ENCODE measurements at places on chromosomes 7 and 10. TPM values are rescaled to one million over a fixed set of nuclear protein-coding genes. Genes with fewer than 3 reads are reported as not detected.

The MKLN1 gene
- total RNA-seq: 47.7 TPM

The MACROH2A2 gene
- 5.7 TPM for total RNA-seq

The DNAJC12 gene
- total RNA-seq: 9.2 TPM

The PDLIM1 gene
- 504 TPM for total RNA-seq

The C10orf53 gene
- not detected for total RNA-seq

The FGL2 gene
- total RNA-seq: 4.0 TPM

The ELMO1 gene
- total RNA-seq: 7.4 TPM

The IFIT1B gene
- not detected for total RNA-seq

The LGI1 gene
- 1.3 TPM for total RNA-seq

The AKR1C4 gene
- not detected for total RNA-seq

GRCh38 chr10:127890832-127891334, 1.9 kb downstream of the CLRN3 start:
- DNase-seq: no peak

- DNase-seq: no peak
Observed at GRCh38 chr7:131234719-131235488, 92.8 kb upstream of the MKLN1 start.

DNA sequence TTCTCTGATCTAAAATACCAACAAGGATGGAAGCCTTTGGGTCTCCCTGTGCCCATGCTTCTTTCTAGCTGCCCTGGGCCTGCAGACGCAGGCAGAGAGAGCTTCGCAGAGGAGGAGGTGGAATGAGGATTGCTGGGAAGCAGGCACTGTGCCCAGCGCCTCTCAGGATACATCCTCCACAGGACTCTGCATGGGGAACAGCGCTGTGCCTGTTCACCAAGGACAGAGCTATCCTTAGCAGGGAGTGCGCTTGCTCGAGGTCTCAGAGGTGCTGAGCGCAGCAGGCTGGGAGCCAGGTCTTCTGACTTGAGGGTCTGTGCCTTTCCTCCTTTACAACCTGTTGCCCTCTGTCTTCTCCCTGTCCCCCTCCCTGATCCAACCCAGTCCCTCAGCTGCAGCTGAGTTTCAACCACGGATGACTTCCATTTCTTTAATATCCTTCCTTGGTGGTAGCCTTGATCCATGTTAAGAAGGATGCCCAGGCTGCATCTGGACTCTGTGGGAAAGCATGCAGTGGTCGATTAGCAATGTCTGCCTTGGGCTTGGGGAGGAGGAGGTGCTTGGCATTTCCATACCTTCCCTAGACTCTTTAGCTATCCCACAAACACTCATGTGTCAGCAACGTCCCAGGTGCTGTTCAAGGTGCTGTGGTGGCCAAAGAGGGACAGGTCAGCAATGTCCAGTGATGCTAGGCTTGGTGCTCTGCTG, 219.6 kb upstream of the GPR26 start:
- DNase-seq: no peak

DNA sequence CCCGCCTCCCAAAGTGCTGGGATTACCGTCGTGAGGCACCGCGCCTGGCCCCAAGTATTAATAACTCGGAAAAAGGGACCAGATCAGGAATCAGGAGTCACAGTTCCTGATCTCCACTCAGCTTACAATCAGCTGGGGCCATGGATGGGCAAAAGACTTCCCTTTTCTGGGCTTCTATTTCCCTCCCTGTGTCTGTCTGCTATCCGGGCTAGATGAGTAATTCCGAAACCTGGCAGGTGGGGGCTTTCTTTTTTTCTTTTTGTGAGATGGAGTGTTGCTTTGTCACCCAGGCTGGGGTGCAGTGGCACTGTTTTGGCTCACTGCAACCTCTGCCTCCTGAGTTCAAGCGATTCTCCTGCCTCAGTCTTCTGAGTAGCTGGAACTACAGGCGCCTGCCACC, 11.6 kb downstream of the RPS24 start:
- no peak for DNase-seq

- no peak for DNase-seq
Observed at GRCh38 chr10:88852327-88852726, 683 bp upstream of the ANKRD22 start.

DNA sequence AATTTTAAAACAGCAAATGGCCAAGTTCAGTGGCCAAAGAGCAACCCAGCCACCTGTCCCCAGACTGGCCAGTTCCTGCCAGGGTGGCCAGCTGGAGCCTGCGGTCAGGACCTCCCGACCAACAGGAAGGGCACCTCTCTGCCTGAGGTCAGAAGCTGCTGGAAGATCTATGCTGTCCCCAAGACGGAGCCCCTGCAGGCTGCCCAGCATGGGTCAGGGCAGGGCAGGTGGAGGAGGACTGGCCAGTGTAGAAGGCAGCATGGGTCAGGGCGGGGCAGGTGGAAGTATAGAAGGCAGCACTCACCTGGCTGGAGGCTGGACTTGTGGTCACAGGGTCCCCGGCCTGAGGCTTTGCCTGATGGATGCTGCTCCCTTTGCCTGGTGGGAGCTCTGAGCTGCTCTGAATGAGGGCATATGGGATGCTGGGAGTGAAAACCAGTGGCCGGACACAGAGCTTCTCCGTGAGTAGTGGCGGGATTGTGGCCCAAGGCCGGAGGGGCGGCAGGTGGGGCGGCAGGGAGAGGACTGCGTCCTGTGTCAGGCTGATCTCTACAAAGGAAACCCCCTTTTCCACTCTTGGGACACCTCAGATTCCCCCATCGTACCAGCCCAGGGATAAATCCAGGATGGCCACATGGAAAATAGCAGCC, 229.2 kb downstream of the TCERG1L start:
- no peak for DNase-seq

DNA sequence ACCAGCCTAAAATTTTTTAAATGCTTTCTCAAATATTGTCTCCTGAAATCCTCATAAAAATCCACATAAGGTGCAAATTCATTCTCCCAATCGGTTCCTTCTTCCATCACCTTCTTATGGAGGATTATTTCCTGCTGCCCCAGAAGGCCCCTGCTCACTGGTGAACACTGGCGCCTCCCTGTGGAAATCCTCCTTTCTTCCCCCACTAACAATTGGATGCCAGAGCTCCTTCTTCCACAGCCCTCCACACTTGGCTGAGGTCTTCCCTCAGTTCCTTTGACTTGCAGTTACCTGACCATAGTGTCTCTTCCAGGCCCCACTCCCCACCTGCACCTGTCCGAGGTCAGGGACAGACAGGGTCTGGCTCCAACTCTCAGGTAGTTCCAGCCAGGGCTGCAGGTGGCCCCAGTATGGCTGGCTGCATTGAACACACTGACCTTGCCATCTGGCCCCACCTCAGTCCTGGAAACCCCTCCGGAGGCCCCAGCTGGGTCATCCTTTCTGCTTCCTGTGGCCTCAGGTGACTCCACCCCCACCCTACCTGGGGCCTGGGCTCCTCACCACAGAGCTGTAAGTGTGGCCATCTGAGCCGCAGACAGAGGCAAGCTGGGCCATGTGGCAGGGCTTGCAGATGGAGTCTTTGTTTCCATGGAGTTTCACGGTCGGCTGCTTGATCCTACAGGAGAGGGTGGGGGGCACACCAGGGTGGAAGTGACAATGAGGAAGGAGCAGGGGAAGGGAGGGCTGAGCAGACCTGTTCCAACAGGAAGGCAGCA, 18.4 kb downstream of the SPOCK2 start:
- no peak for DNase-seq

DNA sequence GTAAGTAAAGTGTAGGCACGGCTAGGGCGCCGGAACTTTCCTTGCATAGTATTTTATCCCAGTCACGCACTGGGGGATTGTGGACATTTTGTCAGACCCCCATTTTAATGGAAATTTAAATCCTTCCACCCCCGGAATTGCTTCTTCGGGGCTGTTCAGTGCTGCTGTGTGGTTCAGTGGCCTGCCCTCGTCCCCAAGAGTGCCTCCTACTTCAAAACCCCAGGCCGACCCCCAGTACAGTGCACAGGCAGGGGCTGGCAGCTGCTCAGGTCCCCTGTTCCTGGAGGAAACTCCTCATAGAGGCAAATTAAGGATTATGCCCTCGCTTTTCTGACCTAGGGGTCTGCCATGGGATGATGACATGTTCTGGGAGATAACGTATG, 94.5 kb downstream of the PTPRE start:
- no peak for DNase-seq

DNA sequence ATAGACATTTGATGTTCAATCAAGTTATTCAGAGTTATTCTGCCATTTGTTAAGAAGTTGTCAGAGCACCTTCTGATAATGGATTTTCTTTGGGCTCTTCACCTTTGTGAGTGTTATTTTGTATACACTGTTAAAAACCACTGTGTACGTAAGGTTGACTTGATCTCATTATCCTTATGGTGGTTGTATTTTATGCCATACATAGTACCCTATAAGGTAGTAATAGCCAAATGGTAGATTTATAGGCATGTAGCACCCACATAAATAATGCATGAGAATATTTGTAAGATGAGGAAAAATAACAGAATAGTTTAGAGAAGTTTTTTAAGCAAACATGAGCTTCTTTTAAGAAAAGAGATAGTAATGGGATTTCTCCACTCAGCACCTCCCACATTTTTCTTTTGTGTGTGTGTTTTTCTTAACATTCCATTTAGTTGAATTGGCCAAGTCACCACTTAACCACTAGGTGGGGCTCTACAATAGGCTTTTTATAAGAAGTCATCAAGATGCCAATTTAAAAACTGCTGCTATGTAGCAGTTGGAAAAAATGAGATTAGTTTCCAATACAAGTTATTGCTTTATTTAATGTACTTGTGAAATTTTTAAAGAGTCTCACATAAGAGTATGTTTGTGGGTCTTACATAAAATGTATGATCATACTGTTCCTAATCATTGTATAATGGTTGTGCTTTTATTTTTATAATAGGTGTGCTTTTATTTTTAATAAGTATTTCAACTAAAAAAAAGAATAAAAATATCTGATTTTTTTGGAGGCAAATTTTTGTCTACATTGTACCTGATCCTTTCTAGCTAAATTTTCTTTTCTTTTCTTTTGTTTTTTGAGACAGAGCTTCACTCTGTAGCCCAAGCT, 41.1 kb upstream of the STMP1 start:
- DNase-seq: no peak

GRCh38 chr10:111102359-111102837, 25.6 kb downstream of the ADRA2A start:
- no peak for DNase-seq

DNA sequence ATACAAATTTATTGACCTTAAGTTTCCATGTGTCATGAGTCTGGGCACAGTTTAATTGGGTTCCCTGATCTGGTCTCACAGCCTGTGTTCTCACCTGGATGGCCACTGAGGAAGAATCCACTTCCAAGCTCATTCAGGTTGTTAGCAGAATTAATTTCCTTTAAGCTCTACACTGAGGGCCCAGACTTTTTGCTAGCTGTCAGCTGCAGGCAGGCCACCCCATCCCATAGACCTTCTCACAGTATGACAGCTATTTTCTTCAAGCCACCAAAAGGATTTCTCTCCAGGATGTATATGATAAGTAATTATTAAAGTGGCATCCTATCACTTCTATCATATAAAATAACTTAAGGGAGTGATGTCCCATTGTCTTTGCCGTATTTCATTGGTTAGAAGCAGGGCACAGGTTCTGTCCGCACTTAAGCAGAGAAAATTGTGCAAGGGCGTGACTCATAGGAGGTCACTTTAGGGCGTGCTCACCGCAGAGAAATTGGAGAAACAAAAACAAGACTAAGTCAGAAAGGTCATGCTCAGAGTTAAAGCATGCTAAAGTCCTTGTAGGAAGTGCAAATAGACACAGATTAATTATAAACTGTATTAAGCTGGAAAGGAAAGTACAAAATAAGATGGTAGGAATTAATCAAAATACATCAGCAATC, 109.9 kb downstream of the AHR start:
- peak; percentile 52 for DNase-seq

GRCh38 chr7:112097524-112097923, 108.7 kb downstream of the DOCK4 start:
- DNase-seq: no peak

DNA sequence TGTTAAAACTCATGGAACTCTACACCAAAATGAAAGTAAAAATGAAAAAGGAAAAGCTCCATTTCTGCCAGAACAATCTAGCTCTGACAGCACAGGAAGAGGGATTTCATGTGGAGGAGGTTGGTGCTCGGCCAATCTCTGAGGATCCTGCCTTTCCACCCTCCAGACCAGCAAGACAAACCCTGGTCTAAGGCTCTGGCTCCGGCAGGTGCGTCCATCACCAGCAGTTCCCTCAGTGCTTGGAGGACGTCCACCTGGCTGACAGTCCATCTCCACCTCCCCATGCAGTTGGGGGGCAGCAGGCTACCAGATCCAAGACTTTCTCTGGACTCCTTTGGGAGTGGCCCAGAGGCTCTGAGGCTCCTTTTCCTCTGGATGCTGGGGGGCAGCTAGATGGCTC, 25.0 kb upstream of the LOXL4 start:
- no peak for DNase-seq

DNA sequence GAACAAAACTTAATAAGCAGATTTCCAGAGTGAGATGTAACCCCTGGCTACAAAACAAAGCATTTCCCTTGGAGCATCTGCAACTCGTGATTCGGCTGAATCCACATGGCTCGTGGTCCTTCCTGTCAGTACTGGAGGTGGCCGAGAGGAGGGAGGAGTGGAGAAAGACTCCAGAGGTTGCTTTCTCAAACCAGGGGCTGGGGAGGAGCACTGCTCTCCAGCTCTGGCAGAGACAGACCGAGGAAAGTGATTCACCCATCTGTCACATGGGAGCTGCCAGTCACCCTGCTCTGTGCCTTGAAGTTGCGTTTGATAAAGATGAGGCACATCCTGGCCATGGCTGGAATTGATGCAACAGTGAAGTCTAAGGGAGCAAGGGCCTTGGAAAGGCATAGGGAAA, 72.7 kb downstream of the COL13A1 start:
- DNase-seq: no peak

DNA sequence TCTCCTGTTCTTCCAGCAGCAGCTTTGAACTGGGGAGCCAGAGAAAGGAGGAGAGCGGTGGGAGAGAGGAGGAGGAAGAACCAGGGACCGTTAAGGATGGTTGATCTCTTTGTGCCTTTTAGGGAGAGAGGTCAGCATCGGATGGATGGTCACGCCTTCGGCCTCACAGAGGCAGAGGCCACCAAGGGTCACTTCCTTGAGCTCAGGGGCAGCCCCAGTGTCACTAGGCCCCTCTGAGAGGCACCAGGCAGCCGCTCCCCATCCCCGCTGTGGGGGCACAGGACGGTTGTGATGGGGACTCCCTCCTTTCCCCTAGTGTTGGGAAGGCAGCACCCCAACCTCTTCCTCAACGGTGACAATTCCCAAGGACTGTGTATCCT, 121.4 kb downstream of the DNAJB6 start:
- no peak for DNase-seq

DNA sequence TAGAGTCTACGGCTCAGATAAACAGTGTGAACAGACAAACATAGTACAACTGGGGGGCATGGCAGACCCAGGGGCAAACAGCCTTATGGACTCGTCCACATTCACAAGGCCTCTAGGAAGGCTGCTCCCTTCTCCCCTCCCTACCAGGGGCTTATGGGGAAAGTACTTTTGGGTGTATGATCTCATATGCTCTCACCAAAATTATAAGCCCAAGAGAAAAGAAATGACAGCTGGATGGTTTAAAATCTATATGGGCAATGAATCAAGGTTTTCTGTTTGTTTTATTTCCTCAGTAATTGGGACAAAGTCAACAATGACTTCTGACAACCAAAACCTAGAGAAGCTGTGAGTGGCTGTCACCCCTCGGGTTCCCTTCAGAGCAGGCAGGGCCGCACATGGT, 144.4 kb downstream of the PKD1L1 start:
- DNase-seq: no peak

All from psoas muscle (tissue), 8 donors.